HepG2 (cell line): ENCODE measurements at places on chromosomes 11 and 22. TPM values are rescaled to one million over a fixed set of nuclear protein-coding genes. Genes with fewer than 3 reads are reported as not detected.

CARD16 gene
- total RNA-seq: 0.53 TPM in 1 of 2 replicates, not detected in the other

KRTAP5-1 gene
- not detected in 2 replicates for total RNA-seq

MS4A12 gene
- total RNA-seq: not detected in 2 replicates

SPECC1L gene
- 30.3 and 40.2 TPM in 2 replicates for total RNA-seq

SPI1 gene
- not detected in 2 replicates for total RNA-seq

DEUP1 gene
- not detected in 2 replicates for total RNA-seq

GAB4 gene
- total RNA-seq: not detected in 2 replicates

TECTA gene
- 0.04 and 0.08 TPM in 2 replicates for total RNA-seq

AGBL2 gene
- 0.67 and 1.6 TPM in 2 replicates for total RNA-seq

MOGAT2 gene
- total RNA-seq: 27.2 and 27.8 TPM in 2 replicates

MUC6 gene
- total RNA-seq: not detected in 2 replicates

SPTBN2 gene
- 1.2 and 4.0 TPM in 2 replicates for total RNA-seq

C11orf65 gene
- total RNA-seq: 0.34 and 0.42 TPM in 2 replicates

MS4A13 gene
- not detected in 2 replicates for total RNA-seq

ZNRF3 gene
- total RNA-seq: 17.6 and 36.7 TPM in 2 replicates

FAM181B gene
- not detected in 2 replicates for total RNA-seq

RHOD gene
- 0.27 and 0.29 TPM in 2 replicates for total RNA-seq

CCDC116 gene
- 0.33 TPM in 1 of 2 replicates, not detected in the other for total RNA-seq

RCOR2 gene
- total RNA-seq: 6.9 and 8.5 TPM in 2 replicates

NRGN gene
- 0.18 TPM in 1 of 2 replicates, not detected in the other for total RNA-seq

GLYATL2 gene
- total RNA-seq: not detected in 2 replicates

PKP3 gene
- 21.1 and 28.7 TPM in 2 replicates for total RNA-seq

CLP1 gene
- 24.8 and 41.9 TPM in 2 replicates for total RNA-seq

UBQLN3 gene
- total RNA-seq: not detected in 2 replicates

PRSS23 gene
- total RNA-seq: 0.20 and 0.28 TPM in 2 replicates

CALCB gene
- total RNA-seq: not detected in 2 replicates

IGSF22 gene
- not detected in 2 replicates for total RNA-seq

CTSD gene
- 41.6 and 143 TPM in 2 replicates for total RNA-seq

GAB2 gene
- 3.2 and 4.1 TPM in 2 replicates for total RNA-seq

IFITM10 gene
- total RNA-seq: 0.09 TPM in 1 of 2 replicates, not detected in the other

TMEM191B gene
- total RNA-seq: 1.4 and 3.0 TPM in 2 replicates

NXPE1 gene
- not detected in 2 replicates for total RNA-seq

MRGPRG gene
- total RNA-seq: not detected in 2 replicates

PGA5 gene
- total RNA-seq: not detected in 2 replicates

KCNJ4 gene
- total RNA-seq: not detected in 2 replicates

KRTAP5-11 gene
- total RNA-seq: not detected in 2 replicates

OR5A1 gene
- total RNA-seq: not detected in 2 replicates

FAM111B gene
- 28.2 and 44.5 TPM in 2 replicates for total RNA-seq

RAC2 gene
- total RNA-seq: not detected in 2 replicates

KCNK4 gene
- not detected in 2 replicates for total RNA-seq

TTC9C gene
- 36.4 and 42.5 TPM in 2 replicates for total RNA-seq

HIPK3 gene
- total RNA-seq: 39.8 and 44.3 TPM in 2 replicates

ACTN3 gene
- total RNA-seq: 0.04 TPM in 1 of 2 replicates, not detected in the other

SLC35F2 gene
- total RNA-seq: 13.2 and 20.3 TPM in 2 replicates

FOLR3 gene
- not detected in 2 replicates for total RNA-seq

APOBEC3B gene
- 8.8 and 13.9 TPM in 2 replicates for total RNA-seq

INTS4 gene
- 29.6 and 37.3 TPM in 2 replicates for total RNA-seq

PGGHG gene
- 1.5 and 5.9 TPM in 2 replicates for total RNA-seq

DERL3 gene
- total RNA-seq: not detected in 2 replicates

LRRC75B gene
- 5.7 and 11.8 TPM in 2 replicates for total RNA-seq

WNT11 gene
- total RNA-seq: 0.66 TPM in 1 of 2 replicates, not detected in the other

UCP3 gene
- total RNA-seq: 0.22 TPM in 1 of 2 replicates, not detected in the other

IGLL1 gene
- total RNA-seq: not detected in 2 replicates

INPP5J gene
- total RNA-seq: 0.15 and 0.24 TPM in 2 replicates

CDK2AP2 gene
- 19.7 and 23.2 TPM in 2 replicates for total RNA-seq

OR52A1 gene
- total RNA-seq: not detected in 2 replicates
